ENCODE measurements at places on chromosomes 4 and X. TPM values are rescaled to one million over a fixed set of nuclear protein-coding genes. Genes with fewer than 3 reads are reported as not detected.

The BTK gene
- total RNA-seq: not detected

The HAND2 gene
- not detected for total RNA-seq

DNA sequence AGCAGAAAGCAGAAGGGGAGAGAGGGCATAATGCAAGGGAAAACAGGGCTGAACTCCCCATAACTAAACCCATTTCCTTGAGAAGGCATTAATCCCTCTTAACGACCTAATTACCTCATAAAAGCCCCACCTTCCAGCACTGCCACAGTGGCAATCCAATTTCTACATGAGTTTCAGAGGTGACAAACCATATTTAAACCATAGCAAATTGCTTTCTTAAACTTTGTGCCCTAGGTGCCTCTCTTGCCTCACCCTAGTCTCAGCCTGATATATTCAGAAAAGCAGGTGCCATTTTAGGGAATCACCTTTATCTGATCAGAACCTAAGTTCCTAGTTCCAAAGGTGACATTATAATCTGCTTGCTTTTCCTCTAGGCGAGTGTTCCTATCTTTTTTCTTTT, 48.9 kb downstream of the SLC34A2 start:
- no peaks in the 10 kb centered on the region for H3K4me1 ChIP-seq
- no peak for DNase-seq
- H3K27me3 ChIP-seq: peaks cover 2% of the 10 kb centered on the region
- H3K36me3 ChIP-seq: no peaks in the 10 kb centered on the region

DNA sequence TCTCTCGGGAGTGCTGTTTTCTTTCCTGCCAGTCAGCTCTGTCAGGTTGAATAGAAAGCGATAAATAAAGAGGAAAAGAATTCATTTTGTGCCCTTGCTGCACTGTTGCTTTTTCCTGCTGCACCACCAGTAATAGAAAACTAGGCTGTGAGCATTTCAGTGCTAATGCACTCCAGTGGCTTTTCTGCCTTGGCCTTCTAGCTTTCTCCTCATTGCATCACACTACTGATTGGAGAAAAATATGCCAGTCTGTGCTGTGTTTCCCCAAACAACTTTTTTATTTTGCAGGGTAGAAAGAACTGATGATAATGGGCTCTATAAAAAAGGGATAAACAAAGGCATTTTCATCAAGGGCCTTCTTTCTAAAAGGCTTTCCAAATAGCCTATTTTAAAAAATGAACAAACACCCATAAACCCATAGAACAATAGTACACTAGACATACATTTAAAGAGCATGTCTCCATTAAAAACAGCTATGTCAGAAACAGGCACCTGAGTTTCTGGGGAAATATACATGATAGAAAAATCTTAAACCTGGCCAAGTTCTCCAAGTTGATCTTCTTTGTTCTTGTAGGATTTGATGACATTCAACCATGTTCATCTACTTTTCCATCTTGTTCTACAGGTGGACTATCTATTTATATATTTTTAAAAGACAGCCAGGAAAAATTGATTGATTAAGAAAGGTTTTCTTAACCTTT, 86.3 kb downstream of the GPRIN3 start:
- H3K4me3 ChIP-seq: no peak overlapping the region
- no peaks in the 10 kb centered on the region for H3K27me3 ChIP-seq
- H3K36me3 ChIP-seq: no peaks in the 10 kb centered on the region

GRCh38 chr4:111776561-111776960, 368.7 kb upstream of the FAM241A start:
- no peak overlapping the region for H3K27ac ChIP-seq
- no peak for DNase-seq
- H3K36me3 ChIP-seq: no peaks in the 10 kb centered on the region
- no peaks in the 10 kb centered on the region for H3K4me1 ChIP-seq

- H3K4me3 ChIP-seq: no peak overlapping the region
- no peaks in the 10 kb centered on the region for H3K4me1 ChIP-seq
- no peak overlapping the region for H3K27ac ChIP-seq
- H3K27me3 ChIP-seq: no peaks in the 10 kb centered on the region
- no peak for DNase-seq
These were observed 1179.6 kb upstream of the PCDH7 start for GRCh38 chr4:29540439-29541102.

- DNase-seq: peak; percentile 7
- no peaks in the 10 kb centered on the region for H3K36me3 ChIP-seq
- H3K4me3 ChIP-seq: peak overlapping the region; percentile 71
- H3K27me3 ChIP-seq: peaks cover 38% of the 10 kb centered on the region
- H3K27ac ChIP-seq: peak overlapping the region; percentile 37
These were observed 1.4 kb downstream of the JADE3 start for GRCh38 chrX:46913667-46914066.

DNA sequence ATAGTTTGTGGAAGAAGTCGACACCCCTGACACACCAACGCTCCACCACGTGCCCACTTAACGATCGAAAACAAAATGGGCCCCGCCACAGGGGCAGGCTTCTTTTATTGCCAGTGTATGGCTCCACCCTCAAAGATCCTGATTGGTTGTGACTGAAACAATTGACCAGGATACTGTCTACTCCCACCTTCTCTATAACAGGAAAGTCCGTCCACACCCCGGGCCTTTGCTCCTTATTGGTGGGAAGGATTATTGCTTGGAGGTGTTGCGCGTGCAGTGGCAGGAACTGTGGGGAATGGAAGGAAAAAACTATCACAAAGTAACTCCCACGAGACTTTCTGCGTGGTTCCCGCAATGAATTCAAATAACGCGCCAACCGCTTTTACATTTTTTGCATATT, at the start of gene USP26:
USP26 (minus strand) TSS at position 79 of the 400 bp plus-strand sequence. CDS start 68,889 bp downstream, outside the sequence.
- H3K36me3 ChIP-seq: no peaks in the 10 kb centered on the region
- H3K27me3 ChIP-seq: no peaks in the 10 kb centered on the region
- H3K27ac ChIP-seq: no peak within 1 kb of the TSS
- H3K4me3 ChIP-seq: no peak within 1 kb of the TSS
- no peaks in the 10 kb centered on the region for H3K4me1 ChIP-seq
- no peak for DNase-seq

GRCh38 chrX:29419774-29420553, 795.4 kb upstream of the MAGEB2 start:
- H3K27me3 ChIP-seq: no peaks in the 10 kb centered on the region
- H3K4me1 ChIP-seq: no peaks in the 10 kb centered on the region
- no peaks in the 10 kb centered on the region for H3K36me3 ChIP-seq
- H3K27ac ChIP-seq: no peak overlapping the region

DNA sequence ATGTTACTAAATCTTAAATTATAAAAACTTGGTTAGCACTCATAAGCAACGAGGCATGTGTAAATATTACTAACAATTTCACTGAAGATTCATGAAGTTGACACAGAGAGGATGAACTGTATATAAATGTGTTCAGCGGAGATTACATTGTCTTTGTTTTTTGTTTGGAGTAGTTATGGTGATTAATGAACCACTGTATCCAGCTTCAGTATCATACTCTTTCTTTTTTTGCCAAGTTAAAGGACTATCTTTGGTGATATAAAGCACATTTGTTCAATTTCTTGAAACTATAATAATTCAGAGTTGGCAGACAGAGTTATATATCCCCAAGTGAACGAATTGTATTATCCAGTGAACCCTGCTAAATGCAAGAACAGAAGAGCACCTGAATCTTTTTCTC, 497.6 kb downstream of the CCSER1 start:
- DNase-seq: no peak
- H3K4me1 ChIP-seq: no peaks in the 10 kb centered on the region
- H3K4me3 ChIP-seq: no peak overlapping the region
- H3K27ac ChIP-seq: no peak overlapping the region
- no peaks in the 10 kb centered on the region for H3K27me3 ChIP-seq

DNA sequence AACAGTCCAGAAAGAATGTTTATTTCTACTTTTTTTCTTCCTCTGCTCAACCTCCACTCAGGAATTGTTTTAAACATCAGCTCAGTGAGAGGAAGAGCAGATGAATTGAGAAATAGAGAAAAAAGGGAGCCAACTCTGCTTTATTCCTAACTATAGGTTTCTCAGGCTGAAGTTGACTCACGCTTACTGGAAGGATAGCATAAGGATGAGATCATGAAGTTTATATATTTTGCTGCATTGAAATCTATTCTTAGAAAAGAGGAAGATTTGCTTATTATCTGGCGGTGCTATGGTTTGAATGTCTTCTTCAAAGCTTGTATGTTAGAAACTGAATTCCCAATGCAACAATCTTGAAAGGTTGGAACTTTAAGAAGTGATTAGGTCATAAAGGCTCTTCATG, 1673.4 kb upstream of the PCDH7 start:
- no peaks in the 10 kb centered on the region for H3K4me1 ChIP-seq
- no peak for DNase-seq
- no peaks in the 10 kb centered on the region for H3K36me3 ChIP-seq
- H3K27me3 ChIP-seq: no peaks in the 10 kb centered on the region

The TMPRSS11D gene
- total RNA-seq: not detected

DNA sequence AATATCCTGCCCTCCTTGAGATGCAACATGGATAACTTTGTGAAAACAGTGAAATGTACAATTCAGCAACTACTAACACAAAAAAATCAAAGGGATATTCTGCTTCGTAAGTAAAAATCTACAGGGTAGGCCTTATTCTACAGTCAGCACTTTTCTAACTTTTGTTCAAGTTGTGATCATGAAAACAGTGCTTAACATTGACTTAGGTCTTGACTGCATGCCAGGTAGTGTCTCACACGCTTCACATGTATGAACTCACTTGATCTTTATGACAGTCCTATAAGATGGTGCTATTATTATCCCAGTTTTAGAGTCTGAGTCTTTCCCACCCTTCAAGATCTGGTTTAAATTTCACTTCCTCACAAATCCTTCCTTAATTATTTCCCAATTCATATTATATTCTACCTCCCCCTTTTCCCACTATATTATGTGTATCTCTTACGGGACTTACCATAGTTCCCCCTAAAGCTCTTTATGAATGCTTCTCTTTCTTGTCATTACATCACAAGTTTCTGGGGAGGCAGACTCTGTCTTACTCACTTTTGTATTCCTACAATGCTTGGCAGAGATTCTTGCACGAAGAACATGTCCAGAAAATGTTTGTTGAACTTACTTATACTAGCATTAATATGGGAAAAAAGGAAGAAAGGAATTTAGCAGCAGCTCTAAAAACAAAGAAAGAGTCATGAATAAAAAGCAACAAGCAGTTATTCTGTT, 179.8 kb downstream of the SCFD2 start:
- H3K4me3 ChIP-seq: no peak overlapping the region
- no peak for DNase-seq
- H3K36me3 ChIP-seq: peaks cover 28% of the 10 kb centered on the region

The SCML1 gene
- 7.3 TPM for total RNA-seq

DNA sequence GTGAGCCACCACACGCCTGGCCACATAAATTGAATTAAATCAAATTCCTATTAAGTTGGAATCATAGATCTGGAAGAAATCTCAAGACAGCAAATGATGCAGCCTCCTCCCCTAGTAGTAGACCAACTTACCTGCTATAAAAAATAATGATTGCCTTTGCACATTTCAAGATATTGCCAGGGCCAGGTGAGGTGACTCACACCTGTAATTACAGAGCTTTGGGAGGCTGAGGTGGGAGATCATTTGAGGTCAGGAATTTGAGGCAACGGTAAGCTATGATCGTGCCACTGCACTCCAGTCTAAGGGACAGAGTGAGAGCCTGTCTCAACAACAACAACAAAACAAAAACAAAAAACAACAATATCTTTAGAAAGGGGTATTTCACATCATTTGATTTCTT, 17.0 kb upstream of the WWC2 start:
- H3K27ac ChIP-seq: no peak overlapping the region
- no peaks in the 10 kb centered on the region for H3K27me3 ChIP-seq
- H3K4me1 ChIP-seq: no peaks in the 10 kb centered on the region
- no peak overlapping the region for H3K4me3 ChIP-seq
- DNase-seq: no peak

DNA sequence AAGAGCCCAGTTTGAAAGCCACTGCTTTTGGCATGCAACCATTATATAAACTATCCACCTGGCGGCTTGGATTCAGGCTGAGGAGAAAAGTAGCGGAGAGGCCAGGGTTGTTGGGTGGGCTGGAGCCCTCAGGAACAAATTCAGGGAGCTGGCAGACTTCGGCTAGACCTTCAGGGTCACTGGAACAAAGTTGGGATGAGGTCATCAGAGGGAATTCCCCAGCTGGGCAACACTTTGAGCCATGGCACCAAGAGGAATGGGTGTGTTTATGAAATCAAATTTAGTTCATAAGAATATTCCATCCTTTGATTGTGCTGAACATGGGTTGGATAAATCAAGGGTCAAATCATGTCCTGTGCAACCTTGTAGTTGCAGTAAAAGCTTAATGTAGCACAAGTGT, 22.0 kb downstream of the MTMR1 start:
- H3K4me1 ChIP-seq: peaks cover 29% of the 10 kb centered on the region
- no peaks in the 10 kb centered on the region for H3K27me3 ChIP-seq
- no peak for DNase-seq
- no peaks in the 10 kb centered on the region for H3K36me3 ChIP-seq

- no peak for DNase-seq
- no peaks in the 10 kb centered on the region for H3K27me3 ChIP-seq
- H3K4me1 ChIP-seq: peaks cover 11% of the 10 kb centered on the region
These were observed 38.2 kb upstream of the PLAC8 start for GRCh38 chr4:83152746-83153145.

The VCX3A gene
- total RNA-seq: not detected

GRCh38 chrX:135639066-135639780, 74.2 kb upstream of the CT45A1 start:
- no peak overlapping the region for H3K4me3 ChIP-seq
- H3K4me1 ChIP-seq: no peaks in the 10 kb centered on the region
- DNase-seq: no peak
- H3K36me3 ChIP-seq: no peaks in the 10 kb centered on the region
- H3K27me3 ChIP-seq: peaks cover 4% of the 10 kb centered on the region

The IL2 gene
- 168 TPM for total RNA-seq

- H3K27me3 ChIP-seq: no peaks in the 10 kb centered on the region
- peak; percentile 42 for DNase-seq
These were observed 52.5 kb upstream of the ANTXR2 start for GRCh38 chr4:80125252-80126177.

GRCh38 chrX:11953615-11954014, 184.7 kb upstream of the FRMPD4 start:
- H3K27ac ChIP-seq: no peak overlapping the region
- no peak for DNase-seq
- no peak overlapping the region for H3K4me3 ChIP-seq
- peaks cover 7% of the 10 kb centered on the region for H3K27me3 ChIP-seq
- no peaks in the 10 kb centered on the region for H3K4me1 ChIP-seq
- no peaks in the 10 kb centered on the region for H3K36me3 ChIP-seq

- peaks cover 2% of the 10 kb centered on the region for H3K27me3 ChIP-seq
- H3K36me3 ChIP-seq: no peaks in the 10 kb centered on the region
- no peaks in the 10 kb centered on the region for H3K4me1 ChIP-seq
These were observed 36.8 kb upstream of the BANK1 start for GRCh38 chr4:101753721-101754120.

DNA sequence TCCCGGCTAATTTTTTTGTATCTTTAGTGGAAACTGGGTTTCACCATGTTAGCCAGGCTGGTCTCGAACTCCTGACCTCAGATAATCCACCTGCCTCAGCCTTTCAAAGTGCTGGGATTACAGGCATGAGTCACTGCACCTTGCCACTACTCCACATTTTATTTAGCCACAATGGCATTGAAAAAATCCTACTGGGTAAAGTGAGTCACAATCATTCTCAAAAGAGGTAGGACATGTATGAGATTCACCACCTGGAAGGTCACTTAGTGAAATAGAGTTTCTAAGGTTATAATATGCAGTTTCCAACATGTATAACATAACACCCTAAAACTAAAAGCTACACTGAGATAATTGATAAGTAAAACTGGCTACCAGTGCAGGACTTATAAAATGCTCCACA, 159.2 kb downstream of the BTC start:
- DNase-seq: no peak
- H3K27ac ChIP-seq: no peak overlapping the region
- H3K27me3 ChIP-seq: peaks cover 3% of the 10 kb centered on the region
- peaks cover 17% of the 10 kb centered on the region for H3K4me1 ChIP-seq
- H3K4me3 ChIP-seq: no peak overlapping the region
- H3K36me3 ChIP-seq: no peaks in the 10 kb centered on the region

All from activated CD4-positive, alpha-beta T cell treated with anti-CD3 and anti-CD28 coated beads for 36 hours (primary cell).